ENCODE measurements at places on chromosomes 2 and 18.

DNA sequence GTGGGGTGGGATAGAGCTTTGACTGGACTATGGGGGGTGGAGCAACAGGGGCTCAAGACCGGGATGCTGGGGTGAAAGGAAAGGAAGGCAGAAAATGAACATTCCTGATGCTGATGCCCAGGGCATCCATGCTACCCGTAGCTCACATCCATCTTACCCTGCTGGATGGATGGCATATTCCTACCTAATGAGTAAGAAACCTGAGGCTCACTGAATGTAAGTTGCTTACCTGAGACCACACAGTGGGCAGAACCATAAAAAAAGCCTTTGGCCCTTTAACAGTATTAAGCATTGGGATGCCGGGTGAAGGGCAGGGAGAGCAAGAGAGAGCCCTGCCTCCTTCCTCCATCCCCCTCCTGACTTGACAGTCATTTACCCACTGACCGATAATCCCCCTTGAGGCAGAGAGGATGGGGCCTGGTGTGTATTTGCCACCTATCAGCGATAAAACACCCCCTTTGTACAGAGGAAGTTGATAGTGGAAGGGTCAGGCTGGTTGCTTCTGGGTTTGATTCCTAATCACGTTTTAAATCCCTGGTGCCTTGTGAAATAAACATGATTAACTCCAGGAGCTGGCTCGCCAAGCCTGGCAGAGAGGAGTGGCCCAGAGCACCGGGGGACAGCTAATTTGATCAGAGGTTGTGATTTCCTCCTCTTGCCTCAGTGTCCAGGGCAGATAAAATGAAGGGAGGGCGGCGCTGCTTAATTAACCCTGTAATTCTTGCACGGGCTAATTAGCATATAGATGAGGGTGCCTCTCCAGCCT lies 105.9 kb upstream of the HS6ST1 start:
- DNase-seq = no peak

GRCh38 chr2:65788556-65788955 lies 356.2 kb upstream of the SPRED2 start:
- no peak for DNase-seq

DNA sequence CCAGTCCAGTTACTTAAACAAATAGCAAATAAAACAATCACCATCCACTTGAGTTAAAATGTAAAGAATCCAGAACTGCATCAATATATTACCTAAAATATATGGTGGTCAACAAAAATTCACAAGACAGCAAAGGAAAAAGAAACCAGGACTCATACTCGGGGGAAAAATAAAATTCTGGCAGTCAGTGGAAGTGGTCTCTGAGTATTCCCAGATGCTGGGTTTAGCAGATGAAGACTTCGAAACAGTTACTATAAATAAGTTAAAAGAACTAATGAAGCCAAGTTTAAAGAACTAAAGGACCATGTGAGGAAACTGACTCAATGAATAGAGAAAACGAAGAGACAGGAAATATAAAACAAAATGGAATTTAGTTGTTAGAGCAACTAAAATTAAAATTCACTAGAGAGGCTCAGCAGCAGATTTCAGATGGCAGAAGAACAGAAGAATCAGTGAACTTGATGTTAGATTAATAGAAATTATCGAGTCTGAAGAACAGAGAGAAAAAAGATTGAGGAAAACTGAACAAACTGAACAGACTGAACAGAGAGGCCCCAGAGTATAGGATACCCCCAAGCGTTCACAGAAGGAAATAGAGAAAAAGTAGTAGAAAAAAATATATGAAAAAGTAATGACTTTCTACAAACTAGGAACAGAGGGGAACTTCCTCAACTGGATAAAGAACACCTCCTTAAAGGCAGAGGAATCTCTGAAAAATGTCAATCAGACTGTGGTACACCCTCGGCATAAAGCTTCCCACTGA lies 27.9 kb downstream of the MGAT4A start:
- DNase-seq = no peak

GRCh38 chr2:14015113-14015630 lies 617.3 kb upstream of the LRATD1 start:
- no peak for DNase-seq

DNA sequence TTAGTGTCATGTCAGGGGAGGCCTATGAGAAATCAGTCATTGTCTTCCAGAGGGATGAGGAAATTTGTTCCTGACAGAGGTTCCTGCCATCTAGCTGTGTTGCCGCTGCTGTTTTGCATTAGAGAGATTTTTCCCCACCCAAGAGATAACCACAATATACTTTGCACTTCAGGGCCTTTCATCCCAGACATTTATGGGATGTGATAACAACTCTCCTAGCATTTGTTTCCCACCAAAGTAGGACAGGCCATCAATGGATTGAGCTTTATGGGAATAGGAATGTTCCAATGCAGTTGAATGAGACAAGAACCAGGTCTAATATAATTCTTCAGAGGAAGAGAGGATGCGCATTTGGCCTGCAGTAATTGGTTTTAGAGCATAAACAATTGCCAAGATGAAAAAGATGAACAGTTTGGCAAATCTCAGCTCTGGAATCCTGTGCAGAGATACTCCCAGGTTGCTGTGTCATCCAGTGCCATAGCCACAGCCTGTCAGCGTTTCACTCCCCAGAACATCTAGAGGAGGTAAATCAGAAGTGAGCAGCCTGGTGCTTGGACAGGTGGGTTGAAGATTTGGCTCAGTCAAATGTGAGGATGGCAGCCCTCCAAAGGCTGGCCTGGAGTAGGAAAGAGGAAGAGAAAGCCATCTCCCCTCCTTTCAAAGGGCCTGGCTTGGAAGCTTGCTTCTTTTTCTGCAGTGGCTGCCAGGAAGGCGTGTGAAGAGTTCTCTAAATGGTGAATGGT lies 93.7 kb upstream of the SETBP1 start:
- no peak for DNase-seq

GRCh38 chr2:106126705-106127281 lies 67.3 kb downstream of the UXS1 start:
- DNase-seq = no peak

DNA sequence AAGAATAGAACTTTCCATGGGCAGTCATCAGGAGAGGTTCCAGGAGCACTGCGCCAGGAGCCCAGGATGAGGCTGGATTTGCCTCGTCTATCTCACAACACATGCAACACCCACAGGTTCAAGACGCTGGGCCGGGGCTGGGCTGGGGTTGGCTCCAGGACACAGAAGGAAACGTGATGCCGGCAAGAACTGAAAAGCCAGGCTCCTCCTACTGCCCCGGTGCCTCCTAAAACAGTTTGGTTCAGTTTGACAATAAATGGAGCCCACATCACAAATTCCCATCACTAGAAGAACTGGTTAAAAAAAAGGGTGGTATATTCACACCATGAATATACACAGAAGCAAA lies 75.9 kb downstream of the INHBB start:
- DNase-seq = no peak

GRCh38 chr18:37332628-37333420 lies 232.8 kb downstream of the CELF4 start:
- no peak for DNase-seq

DNA sequence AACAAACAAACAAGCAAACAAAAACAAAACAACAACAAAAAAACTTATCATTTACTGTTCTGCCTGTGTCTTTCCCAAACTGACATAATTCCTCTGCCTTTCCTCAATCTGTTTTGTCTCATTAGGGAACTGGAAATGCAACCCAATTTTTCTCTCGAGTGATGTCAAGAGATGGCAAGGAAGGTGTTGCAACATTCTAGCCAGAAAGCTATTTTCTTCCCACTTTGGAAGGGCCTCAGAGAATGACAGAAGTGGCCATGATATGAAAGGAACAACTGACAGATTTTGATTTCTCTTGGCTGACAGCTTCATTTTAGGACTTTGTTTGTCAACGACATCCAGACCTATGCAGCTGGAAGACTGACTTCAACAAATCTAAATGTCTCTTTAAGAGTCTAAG lies 24.7 kb downstream of the RND3 start:
- DNase-seq = peak; percentile 11

- peak; percentile 4 for DNase-seq
These were observed 3.7 kb downstream of the STEAP3 start for GRCh38 chr2:119227346-119227745.

- no peak for DNase-seq
These were observed 12.6 kb downstream of the HK2 start for GRCh38 chr2:74846481-74846880.

DNA sequence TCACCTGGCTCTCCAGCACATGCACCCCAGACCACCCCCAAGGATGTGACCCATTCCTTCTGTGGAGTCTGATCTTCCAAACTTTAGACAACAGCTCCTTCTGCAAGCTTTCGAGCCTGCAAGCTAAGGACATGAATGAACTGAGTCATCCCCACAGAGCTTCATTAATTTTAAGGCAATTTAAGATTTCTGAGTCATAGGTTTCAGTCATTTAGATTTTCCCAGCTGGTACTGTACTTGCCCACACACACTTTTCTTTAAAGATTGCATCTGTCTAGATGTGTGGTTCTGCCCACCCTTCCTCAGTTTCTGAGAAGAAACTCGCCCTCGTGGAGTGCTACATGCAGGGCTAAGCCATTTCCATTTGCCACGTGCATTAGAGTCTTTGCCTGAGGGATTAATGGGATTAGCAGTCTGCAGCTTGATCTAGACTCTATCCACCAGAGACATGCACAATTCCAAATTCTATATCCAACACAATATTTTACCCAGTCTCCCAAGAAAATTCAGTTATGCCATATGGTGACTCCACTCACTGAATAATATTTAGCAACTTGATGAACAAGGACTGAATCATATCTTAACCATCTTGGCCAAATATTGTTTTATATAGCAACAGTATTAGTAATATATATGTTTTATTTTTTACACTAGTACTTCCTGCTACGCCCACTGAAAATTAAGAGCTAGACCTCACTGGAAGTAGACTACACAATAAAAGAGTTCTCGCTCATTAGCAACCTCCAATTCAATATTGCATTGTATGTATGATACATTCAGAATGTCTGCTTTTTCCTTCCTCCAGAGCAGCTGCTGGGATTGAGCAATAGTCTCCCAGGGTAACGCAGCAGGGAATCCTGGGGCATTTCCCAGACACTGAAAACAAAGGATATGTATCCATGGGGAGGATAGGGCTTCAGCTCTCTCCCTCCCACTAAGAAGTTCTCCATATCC lies 14.3 kb upstream of the TRIB2 start:
- peak; percentile 26 for DNase-seq

DNA sequence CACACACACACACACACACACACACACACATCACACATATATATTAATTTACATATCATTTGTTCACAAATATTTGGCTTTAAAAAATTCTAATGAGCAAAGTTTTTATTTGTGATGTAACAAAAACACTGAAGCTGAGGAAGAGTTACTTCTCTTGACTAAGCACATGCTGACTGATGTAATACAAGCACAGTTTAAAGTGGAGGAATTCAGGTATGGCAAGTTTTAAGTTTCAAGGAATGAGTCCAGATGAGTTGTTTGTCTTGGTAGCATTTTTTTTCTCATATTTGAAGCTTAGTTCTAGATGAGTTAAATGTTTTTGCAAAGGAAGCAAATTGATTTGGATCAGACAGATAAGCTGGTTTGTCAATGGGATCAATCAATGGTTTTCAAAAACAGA lies 20.2 kb upstream of the CALCRL start:
- no peak for DNase-seq

- DNase-seq = no peak
These were observed 17.8 kb downstream of the RFTN2 start for GRCh38 chr2:197657562-197657961.

DNA sequence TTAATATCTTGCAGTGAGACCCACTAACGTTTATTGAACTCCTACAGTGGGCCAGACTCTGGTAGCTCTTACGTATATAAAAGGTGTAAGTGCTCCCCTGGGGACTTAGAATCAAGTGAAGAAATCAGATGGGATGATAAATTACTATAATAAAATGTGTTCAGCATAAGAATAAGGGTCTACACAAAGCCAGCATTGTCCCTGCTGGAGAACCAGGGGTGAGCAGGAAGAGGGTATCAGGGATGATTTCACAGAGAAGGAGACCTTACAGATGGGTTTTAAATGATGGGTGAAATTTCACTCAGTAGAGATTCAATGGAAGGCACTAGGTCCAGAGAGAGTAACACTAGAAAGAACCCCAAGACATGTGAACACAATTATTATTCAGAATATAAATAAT lies 20.7 kb downstream of the NRXN1 start:
- DNase-seq = no peak

DNA sequence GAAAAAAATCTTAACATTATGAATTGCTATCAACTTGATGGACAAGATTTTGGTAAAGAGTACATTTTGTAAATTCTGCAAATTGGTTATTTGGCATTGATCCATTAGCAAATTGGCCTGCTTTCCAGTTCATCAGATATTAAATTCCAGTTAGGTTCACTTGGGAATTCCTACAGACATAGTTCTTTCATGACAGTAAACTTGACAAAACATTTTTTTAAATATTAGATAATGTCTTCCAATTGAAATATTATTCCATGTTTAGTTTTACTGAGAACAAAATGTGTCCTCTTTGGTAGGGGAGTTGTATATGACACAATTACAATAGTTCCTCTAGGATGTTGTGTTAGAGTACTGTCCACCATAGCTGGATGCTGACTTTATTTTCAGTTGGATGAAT lies 141.9 kb downstream of the LCLAT1 start:
- DNase-seq = no peak

DNA sequence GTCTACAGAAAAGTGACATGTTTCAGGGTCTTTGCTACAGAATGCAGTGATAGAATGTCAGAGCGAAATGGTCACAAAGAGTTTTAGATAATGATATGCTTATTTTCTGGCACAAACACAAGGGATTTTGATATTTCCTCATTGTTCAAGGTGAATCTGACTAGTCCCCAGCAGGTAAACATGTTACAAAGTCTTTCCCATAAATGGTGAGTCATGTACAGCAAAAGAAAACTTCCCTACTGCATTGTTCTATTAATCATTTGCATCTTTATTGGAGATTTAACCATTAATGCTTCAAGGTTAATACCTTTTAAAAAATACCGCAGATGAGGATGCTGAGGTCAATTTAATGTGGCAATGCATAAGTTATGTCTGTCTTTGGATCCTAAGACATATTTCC lies 19.1 kb upstream of the TRIB2 start:
- no peak for DNase-seq

DNA sequence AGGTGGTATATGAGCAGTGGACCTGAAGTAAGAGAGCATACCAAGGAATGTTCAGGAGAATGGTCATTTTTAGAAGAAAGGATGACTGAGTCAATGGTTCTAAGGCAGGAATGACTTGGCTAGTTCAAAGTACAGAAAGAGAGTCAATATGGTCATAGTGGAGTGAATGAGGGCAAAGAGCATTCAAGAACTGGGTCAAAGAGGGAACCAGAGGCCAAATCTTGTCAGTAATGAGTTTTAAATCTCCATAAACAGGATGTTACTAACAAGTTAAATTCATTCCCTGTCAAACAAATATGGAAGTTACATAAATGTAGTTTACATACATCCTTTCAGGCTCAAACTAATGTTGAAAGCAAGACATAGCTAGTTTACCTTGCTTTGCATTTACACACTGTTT lies 16.1 kb downstream of the CALCRL start:
- no peak for DNase-seq

DNA sequence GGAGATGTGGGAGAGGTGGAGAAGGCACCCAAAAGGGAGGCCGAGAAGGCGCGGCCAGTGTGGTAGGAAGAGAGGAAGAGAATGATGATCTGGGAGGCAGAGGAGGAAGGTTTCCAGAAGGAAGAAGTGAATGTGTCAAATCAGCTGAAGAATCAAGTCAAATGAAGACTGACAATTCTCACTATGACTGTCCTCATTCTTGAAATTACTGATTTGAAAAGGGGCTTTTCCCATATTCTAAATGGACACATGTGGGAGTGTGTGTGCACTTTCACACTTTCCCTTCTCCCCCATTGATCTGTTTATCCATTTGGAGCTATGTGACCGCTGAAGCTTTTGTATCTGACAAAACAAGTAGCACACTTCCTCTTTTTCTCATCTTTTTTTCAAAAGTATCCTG lies 6.1 kb downstream of the AFF3 start:
- DNase-seq = no peak

Measured in inflammatory macrophage (primary cell).